ENCODE measurements at places on chromosomes 2 and 18.

GRCh38 chr2:102117472-102117858 is 25.1 kb upstream of the IL1R1 start:
- no peak for DNase-seq

DNA sequence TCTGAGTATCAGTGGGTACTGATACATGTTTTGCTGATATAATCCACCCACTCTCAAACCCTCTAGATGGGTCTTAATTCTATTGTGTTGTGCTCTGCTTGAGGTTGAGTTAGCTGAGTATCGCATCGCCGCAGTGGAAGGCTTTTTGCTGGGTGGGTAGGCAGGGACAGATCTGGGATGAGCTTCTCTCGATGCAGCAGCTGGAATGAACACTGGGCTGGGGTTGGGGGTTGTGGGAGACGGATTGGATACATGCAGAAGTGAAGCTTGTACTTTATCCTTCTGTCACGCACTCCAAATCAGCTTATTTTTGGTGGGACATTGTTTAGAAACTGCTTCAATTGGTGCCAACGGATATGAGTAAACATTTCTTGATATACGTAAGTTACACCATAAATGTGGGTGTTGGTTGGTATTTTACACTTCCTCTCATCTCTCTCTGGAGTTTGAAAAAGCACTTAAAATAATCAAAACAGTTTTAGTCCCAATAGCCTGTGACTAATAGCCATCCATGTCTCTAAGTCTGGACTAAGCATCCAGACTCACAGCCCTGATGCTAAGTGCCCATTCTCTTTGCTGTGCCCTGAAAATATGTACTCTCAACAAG is 107.1 kb downstream of the POLE4 start:
- no peak for DNase-seq

GRCh38 chr18:13501891-13502290 is 224.5 kb downstream of the FAM210A start:
- DNase-seq, result no peak

DNA sequence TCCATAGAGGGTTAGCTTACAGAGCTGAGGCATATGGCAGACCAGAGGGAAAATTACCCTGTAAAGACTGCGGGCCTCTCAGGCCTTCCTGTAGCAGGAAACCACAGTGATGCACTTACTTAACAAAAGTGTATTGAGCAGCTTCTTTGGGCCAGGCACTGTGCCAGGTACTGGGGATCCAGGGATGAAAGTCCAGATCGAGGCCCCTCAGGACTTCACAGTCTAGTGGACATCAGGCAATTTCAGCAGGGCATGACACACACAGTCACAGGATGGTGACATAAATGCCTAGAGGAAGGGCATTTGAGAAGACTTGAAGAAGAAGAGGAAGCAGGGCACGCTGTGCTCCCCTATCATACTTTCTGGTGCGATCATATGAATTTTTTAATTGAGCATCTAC is 71.7 kb downstream of the MARCO start:
- DNase-seq, result no peak

DNA sequence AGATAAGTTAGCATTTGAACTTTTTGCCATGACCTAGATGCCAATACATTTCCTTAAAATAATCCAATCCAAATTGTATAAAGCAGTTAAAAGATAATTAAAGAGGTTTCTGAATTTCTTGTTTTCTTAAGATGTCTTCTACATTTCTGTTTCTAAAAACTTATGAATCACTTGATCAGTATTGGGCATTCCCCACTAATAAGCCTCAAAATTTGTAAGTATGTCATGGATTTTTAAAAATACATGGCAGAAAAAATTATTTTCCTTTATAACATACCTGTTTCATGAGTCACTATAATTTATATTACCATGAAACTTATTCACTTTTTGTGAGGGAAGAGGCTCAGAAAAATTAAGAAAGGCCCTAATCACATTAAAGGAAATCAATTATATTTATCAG is 90.3 kb upstream of the TFPI start:
- DNase-seq, result no peak

- peak; percentile 75 for DNase-seq
These were observed 25.7 kb downstream of the MAP4K3 start for GRCh38 chr2:39411181-39411944.

DNA sequence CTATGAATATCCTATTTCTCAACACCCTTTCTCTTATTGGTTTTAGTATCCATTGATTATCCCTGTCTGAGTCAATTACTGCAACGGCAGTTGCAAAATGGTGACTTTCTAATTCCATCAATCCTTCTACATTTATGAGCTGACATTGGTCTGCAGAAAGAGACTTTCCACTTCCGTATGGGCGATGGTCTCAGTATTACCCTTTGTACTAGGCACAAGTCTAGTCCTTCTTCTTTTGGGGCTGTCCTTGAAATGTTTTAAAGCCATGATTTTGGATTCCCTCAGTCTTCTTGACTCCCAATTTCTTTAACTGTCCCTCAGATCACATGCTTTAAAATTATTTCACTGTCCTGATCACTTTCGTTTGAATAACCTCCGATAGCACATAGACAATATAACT is 32.7 kb upstream of the SOCS6 start:
- no peak for DNase-seq

DNA sequence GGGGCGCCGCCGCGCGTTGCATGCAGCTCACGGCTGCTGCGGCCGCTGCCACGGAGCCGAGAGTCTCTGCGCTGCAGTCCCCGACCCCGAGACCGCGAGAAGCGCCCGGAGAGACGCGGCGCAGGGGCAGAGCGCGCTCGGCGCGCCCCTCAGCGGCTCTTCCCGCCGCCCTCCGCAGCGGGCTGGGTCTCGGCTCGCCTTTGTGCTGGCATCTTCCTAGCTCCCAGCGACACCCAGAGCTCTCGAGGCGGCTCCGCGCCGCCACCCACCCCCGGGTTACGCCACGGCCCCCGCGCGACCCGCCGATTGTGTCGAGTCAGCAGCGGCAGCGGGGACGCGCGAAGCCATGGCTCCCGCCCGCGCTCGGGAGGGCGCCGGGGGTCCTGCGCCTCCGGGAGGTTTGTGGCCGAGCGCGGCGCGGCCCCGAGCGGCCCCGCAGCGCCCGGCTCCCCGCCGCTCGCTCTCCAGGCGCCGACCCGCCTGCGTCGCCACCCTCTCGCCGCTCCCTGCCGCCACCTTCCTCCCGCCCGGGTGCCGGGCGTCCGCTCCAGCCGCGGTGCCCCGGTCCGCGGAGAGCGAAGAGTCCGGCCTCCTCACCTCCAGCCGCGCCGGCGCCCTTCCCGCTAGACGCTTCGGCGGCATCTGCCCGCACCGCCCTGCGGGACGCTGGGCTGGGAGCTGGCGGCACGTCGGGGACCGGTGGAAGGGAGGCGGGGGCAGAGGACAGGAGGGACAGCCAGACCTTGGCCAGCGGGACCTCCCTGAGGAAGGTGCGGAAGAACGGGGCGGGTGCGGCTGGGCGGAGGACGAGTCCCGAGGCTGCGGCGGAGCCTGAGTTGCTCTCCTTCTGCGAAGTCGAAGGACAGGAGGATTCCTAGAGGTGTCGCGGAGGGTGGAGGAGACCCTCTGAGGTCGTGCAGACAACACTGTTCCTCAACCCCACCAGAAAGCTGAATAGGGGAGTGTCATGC is 46.3 kb upstream of the CCDC150 start:
- DNase-seq, result peak; percentile 35

DNA sequence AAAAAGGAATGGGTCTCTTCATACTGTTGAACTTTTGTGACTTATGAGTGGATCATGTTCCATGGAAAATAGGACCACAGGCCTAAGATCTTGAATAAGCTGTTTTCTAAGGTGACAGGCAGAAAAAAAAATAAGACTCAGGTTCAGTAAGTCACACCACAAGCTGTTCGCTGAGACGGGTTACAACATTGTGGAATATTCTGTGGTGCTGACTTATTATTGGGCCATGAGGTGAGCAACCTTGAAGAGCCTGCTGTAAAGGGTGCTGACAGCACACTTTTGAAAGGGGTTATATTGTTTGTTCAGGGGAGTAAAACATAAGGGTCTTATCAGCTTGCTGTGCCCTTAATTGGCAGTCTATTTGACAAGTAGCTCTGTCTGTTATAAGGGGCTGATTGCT is 439.8 kb upstream of the SLC14A2 start:
- peak; percentile 37 for DNase-seq

DNA sequence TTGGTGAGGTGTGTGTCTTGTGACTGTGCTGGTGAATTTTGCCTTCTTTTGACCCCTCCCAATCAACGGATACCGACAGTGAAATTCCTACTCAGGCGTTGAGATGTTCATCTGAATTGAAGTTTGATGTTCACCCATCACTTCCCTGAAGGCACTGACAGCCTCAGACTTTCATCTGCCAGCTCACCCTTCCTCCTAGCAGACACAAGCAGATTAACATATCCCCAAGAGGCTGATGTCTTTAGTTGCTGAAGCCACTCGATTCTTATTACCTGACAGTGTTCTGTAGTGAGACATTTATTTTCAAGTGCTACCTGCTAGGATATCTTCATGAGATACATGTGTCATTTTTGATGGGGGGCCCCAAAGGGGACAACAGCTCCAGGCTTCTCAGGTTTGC is 1330.1 kb upstream of the PIK3C3 start:
- DNase-seq, result no peak

- DNase-seq, result peak; percentile 28
These were observed 41.1 kb downstream of the LDAH start for GRCh38 chr2:20781656-20782265.

GRCh38 chr2:159907909-159908308 is 109.9 kb upstream of the CD302 start:
- no peak for DNase-seq

- DNase-seq, result peak; percentile 17
These were observed 864 bp downstream of the KLHL29 start for GRCh38 chr2:23385748-23386338.

DNA sequence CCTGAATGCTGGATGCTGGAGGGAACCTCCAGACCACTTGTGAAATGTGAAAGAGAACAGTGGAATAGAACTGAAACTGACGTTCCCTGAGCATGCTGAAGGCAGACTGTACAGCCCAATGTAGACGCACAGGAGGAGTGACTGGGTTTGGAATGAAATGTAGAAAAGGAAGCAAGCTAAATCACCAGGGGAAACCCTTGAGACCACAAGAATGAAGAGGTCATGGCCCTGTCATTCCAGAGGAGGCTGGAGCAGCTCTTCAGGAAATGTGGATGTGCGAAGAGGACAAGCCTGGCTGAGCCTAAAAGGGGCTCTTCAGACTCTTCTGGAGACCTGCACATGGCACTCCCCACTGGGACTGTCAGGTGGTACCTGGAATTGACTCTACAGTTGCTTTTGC is 118.5 kb upstream of the ALPP start:
- peak; percentile 81 for DNase-seq

GRCh38 chr18:76005632-76006208 is 489.3 kb downstream of the ZNF516 start:
- DNase-seq, result no peak

DNA sequence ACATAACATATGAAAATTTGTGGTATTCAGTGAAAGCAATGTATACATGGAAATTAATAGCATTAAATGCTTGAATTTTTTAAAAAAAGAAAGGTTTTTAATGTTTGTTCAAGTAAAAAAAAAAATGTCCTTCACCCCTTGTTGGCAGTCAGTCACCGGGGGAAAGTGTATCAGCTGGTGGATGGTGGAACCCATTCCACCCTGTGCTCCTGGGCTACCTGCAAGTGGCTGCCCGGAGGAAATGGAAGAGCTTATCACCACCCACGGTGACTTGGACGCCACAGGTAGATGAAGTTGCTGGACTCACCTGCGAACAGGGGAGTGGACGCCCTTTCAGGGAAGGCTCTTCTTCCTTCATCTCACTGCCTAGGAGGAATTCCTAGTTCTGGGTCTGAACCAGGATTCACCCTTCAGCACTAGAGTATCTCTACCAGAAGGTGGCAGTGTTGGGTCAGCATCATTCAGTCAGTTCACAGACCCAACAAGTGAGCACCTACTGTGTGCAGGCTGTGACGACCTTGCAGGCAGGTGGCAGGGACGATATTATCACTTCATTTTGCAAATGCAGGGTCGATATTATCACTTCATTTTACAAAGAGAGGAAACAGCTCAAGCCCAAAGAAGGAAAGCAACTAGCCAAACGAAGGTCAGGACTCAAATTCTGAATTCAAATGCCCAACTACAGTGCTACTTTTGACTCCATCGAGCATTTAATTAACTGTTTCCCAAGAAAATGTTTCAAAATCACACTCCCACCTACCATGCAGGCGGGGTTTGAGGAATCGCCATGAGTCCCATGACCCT is 35.8 kb downstream of the CIB4 start:
- peak; percentile 35 for DNase-seq

GRCh38 chr18:25604196-25604893 is 252.4 kb upstream of the ZNF521 start:
- DNase-seq, result no peak

DNA sequence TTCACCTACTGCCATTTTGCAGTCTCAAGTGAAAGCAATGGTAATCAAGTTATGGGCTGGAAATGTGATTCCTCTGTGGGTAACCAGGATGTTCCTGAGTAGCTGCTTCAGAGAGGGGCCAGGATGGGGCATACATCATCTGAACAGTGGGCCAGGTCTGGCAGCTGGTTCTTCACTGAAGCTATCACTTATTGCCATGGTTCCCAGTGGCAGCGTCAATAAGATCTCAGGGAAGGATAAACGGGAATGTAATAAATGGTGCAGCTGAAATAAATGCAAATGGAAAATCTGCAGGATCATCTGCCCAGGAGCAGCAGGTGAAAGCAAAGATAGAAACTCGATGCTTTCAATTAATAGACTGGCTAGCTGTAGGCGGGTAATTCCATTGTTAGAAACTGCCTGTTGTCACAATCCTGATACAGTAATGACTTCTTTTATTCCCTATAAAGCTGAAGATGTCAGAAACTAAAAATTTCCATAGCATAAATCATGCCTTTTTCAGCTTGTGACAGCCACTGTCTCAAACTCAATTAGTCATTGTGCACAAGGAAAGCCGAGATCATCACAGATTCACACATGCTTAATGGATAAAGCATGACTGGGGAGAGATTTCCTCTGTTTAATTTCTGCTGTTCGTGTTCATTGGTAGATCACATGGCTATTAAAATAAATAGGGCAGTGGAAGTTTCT is 56.2 kb upstream of the CCDC85A start:
- DNase-seq, result no peak

DNA sequence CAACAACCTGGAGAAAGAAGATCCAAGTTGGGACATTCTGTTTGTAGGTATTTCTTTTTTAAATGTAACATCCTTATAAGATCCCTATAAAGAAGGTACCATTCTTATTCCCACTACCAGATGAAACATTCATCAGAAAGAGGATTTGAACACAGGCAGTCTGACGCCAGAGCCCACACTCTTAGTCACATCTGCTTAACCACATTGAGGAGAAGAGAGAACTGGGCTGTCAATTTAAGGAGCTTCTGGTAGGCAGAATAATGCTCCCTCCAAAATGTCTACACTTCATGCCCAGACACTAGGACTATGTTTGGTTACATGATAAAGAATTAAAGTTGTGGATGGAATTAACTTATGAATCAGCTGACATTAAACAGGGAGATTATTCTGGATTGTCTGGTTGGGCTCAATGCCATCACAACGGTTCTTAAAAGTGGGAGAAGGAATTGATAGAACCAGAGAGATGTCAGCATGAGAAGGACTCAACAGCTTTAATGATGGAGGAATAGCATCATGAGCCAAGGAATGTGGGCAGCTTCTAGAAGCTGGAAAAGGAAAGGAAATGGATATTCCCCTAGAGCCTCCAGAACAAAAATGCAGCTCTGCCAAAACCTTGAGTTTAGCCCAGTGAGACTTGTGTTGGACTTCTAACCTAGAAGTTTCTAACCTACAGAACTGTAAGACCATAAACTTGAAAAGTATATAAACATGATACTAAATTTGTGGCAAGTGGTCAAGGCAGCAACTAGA is 82.2 kb downstream of the KLF7 start:
- DNase-seq, result no peak

- no peak for DNase-seq
These were observed 182.8 kb upstream of the RAB12 start for GRCh38 chr18:8426401-8426800.
